ENCODE measurements at places on chromosomes 5 and 9.

GRCh38 chr9:122126331-122127261 is 33.0 kb downstream of the NDUFA8 start:
- DNase-seq, result no peak

DNA sequence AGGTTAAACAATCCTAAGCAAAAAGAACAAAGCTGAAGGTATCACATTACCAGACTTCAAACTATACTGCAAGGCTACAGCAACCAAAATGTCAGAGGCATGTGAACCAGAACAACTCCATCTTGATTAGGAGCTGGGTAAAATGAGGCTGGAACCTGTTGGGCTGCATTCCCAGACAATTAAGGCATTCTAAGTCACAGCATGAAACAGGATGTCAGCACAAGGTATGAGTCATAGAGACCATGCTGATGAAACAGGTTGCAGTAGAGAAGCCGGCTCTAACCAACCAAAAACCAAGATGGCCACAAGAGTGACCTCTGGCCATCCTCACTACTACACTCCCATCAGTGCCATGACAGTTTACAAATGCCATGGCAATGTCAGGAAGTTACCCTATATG is 252.0 kb downstream of the RASEF start:
- DNase-seq, result peak; percentile 54

GRCh38 chr5:4541334-4541733 is 598.8 kb upstream of the ADAMTS16 start:
- no peak for DNase-seq

GRCh38 chr9:93677048-93677571 is 100.7 kb downstream of the PHF2 start:
- DNase-seq, result no peak

- DNase-seq, result no peak
Measured at GRCh38 chr5:88876714-88877113, 6.3 kb downstream of the MEF2C start.

DNA sequence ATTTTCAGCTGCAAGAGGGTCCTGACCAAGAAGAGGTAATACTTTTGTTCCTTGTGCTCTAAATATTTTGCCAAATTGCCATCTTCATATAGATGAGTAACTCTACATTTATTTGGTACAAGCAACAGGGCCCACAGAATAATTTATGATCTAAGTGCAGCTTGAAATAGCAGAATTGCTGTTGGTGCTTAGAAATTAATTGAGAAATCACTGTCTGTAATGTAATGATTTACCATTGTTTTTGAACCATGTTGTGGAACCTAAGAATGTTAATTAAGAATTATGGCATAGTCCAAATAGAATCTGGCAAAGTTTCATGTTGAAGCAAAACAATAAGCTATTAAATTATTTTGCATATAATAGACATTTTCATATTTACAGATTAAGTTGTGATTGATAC is 44.8 kb upstream of the NUDT12 start:
- no peak for DNase-seq

DNA sequence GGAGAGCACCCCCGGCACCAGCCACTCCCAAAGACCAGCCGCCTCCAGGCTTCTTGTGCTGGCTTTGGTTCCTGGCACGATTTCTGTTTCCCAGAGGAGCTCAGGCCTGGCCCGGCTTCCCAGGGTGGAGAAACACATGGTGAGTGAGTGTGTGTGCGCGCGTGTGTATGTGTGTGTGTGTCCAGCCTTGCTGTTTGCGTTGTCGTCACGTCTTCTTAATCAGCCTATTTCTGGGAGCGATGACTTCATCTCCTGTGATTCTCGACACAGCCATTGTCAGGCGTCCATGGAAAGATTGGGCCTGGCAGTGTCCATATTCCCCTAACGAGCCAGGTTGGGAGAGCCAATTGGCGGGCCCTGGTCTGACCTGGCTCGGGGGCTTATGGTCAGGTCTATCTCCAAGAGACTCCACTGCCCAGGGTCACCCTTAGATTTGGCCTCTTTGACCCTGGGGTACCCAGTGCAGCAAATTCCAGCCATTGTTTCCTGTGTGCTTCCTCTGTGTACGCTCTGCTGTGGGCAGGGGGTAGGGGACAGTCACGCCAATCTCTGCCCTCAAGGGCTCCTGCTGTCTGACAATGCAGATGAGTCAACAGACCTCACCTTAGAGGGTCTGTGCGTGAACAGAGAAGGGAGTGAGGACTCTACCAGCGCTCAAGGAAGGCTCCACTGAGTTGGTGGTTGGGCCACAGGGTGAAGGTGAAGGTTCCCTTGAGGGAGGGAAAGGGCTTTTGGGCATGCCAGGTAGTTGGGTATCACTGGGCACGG is 73.8 kb downstream of the DAB2IP start:
- DNase-seq, result no peak

DNA sequence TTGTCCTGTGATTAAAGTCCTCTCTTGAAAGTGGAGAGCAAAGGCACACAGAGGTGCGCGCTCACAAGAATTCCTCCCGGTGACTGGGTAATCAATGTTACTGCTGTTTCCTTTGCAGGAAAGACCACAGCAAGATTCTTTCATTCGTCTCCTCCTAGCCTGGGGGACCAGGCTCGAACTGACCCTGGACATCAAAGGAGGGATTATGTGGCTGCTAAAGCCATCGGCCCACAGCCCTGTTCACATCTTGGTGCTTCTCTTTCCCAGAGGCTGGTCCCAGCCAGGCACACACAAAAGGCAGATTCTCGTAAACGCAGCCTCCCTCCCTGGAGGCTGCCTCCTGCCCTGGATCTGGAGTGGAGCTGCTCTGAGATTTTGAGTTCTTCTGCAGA is 230.9 kb downstream of the FANCC start:
- no peak for DNase-seq

- peak; percentile 94 for DNase-seq
Measured at GRCh38 chr5:95718203-95718602, 12.9 kb upstream of the RHOBTB3 start.

DNA sequence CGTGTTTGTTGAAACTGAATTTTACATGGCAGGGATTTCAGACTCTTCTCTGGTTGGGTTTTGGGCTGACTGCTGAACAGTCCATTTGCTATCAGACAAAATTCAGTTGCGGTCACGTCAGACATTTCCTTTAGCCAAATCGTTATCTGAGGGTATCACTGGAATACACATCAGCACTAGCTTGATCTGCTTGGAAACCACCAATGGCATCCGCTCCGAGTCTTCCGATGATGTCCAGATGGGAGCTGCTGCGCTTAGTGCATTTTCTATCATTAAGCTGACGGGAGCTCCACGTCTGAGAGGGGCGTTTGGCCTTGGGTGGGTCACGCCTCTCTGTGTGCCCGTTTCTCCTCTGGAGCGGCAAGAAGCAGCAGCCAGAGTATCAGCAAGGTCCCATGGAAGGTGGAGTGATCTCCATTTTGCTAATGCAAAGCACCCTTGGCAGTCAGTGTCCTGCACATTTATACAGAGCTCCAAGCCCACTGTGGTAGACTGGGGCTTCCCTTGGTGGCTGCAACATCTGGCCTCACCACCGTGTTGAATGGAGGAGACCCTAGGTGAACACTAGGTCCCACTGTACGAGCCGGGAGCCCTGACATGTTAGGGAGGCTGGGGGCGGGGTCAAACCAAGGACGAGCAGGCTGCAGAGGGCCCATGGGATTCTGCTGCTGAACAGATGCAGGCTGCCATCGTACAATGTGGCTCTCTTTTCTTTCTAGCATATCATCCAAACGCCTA is 134.6 kb upstream of the PHYKPL start:
- no peak for DNase-seq

- peak; percentile 69 for DNase-seq
Measured at GRCh38 chr9:89606624-89607311, 2.0 kb downstream of the GADD45G start.

GRCh38 chr5:93658044-93658443 is 75.0 kb downstream of the NR2F1 start:
- no peak for DNase-seq

DNA sequence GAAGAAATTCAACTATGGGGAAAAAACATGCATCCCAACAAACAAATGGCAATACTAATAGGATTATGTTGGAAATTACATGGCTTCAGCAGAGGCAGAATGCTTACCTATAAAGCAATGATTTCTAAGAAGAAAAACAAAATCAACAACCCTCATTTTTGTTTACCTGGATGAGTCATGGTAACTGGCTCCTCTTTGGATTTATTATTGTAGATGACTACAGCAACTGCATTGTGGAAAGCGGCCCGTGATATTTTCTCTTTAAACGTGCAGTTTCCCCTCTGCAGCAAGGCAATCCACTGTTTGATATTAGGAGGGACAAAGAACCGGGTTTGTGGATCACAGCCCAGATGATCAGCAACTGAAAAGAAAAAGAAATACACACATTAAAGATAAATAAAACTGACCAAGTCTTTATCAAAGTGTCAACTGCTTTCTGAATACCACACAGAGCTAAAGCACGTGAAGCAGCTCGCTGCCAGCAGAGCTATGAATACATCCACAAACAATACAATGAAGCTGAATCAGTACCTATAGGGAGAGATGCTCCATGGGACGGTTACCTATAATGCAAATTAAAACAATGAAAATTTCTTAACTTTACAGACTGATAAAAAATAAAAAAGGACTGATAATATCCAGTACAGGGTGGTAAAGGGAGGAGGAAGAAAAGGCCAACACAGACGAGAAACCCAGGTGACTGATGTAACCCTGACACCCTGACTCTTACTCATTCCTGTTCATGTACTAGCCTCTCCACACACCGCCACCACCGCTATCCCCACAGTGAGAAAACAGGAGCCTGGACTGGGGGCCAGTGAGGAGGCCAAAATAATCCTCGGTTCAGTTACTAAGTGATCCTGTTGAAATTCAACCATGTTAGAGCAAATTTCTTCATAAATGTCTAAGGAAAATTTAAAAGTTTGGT is 31.0 kb downstream of the RNF130 start:
- no peak for DNase-seq

DNA sequence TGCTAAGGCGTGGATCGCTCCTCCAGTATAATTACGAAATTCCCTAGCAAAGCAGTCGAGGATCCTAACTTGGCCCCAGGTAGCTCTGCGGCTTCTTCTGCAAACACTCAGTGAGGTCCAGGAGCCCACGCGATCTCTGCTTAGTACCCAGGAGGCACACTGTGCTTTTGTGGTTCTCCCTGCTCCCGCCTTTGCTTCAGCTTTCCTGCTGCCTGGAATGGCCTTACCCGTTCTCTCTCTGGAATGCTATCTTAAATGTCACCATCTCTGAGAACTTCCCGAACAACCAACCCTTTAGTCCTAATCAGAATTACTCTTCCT is 639 bp downstream of the INVS start:
- no peak for DNase-seq

GRCh38 chr5:177510567-177511053 is 984 bp upstream of the DOK3 start:
- peak; percentile 94 for DNase-seq

DNA sequence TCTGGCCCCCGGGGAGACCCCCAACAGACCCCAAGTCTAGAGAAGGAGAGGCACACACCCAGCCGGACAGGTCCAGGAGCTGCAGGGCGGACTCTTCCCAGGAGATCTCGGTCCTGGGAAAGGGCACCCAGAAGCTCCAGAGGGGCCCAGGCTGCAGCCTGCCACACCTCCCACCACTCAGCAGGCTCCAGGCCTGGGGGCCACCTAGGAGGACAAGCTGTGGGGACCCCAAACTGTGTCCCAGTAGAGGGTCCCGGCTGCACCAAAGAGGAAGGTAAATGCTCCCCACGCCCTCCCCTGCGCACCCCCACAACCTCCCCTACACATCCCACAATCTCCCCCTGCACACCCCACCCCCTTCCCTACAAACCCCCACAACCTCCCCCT is 48.5 kb downstream of the PLEKHG4B start:
- DNase-seq, result no peak

DNA sequence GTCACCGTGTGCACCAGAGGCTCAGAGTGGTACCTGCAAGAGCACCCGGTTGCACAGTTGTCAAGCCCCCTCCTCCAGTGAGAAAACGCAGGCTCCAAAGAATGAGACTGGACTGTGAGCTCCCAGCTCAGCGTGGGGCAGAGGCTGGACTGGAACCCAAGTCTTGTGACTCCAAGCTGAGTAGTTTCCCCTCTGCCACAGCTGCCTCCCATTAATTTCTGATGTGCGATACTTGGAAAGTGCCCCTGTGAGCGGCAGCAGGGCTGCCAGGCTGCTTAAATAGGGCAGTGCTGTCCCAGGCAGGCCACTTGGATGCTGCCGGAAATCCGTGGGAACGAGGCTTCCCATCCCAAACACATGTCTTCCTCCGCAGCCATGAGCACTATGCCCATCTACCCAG is 62.2 kb upstream of the ANGPTL2 start:
- DNase-seq, result no peak

- no peak for DNase-seq
Measured at GRCh38 chr9:93084471-93084881, 11.5 kb upstream of the CARD19 start.

GRCh38 chr9:133306242-133307204 is 29.5 kb downstream of the SURF6 start:
- peak; percentile 46 for DNase-seq

DNA sequence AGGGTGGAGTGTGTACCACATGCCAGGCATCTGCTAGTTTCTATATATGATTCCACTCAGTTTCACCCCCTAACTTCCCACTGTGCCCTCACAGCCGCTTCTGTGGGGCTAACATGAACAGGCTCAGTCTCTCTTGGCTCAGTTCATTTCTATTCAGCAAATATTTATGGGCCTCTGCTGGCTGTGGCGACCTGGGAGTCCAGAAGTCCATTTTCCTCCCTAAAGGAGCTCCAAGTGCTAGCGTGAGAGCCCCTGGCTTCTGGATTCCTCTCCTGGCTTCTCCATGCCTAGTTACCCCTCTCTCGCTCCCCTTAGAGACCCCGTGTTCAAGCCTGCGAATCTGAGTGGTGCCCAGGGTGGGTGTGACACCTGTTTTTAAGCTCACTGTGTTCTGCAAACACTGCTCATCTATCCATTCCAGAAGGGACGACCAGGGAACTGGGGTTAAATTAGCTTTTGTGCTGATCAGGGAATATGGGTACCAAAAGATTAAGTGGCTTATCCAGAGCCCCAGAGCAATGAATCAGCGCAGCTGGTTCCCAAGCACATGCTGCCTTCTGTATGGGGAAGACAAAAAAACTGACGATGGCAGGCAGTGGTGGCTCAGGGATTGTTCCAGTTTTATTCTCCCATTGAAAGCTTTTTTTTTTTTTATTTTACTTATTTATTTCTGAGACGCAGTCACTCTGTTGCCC is 57.6 kb downstream of the HMCN2 start:
- DNase-seq, result no peak

DNA sequence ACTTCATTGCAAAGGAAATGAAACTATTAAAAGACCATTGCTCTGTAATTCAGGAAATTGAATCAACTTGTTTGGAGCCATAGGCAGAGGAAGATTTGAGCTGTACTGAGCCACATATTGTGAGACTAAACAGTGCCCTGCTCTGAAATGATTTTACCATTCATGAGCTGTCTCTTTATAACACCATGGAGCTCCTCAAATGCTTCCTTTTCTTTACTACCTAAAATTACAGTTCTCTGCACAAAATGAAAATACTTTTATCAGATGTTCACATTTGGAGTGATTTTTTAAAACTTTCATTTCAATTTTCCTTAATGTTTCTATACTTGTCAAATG is 97.9 kb downstream of the NLN start:
- DNase-seq, result no peak

Data from NB4 (cell line).